Stimulated activated CD8-positive, alpha-beta memory T cell treated with anti-CD3 and anti-CD28 coated beads, Interleukin-15, amount 100 ng/mL, for 4 hours (primary cell): ENCODE measurements at places on chromosomes 2 and 18.

DNA sequence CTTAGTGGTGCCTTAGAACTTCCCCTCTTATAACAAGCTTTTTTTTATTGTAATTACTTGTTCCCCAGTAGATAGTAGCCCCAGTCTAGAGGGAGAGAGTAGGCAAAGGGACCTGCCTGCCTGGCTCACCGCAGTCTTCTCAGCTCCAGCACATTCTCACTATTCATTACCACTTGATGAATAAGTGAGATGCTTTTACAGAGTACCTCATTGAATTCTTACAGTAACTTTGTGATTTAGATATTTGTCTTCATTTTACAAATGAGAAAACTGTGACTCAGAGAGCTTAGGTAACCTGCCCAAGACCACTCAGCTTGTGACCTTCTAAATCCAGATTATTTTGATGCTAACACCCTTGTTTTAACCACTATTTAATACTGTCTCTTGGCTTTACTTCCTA lies 77.8 kb downstream of the CHRNA1 start:
- no peak for DNase-seq

- no peak for DNase-seq
Observed at GRCh38 chr18:74476140-74476539, 19.0 kb upstream of the DIPK1C start.

GRCh38 chr18:79523736-79524180 lies 128.0 kb downstream of the NFATC1 start:
- peak; percentile 81 for DNase-seq

GRCh38 chr2:27091746-27092695 lies 5.4 kb downstream of the KHK start:
- no peak for DNase-seq
